ENCODE measurements at places on chromosomes 3 and 15.

DNA sequence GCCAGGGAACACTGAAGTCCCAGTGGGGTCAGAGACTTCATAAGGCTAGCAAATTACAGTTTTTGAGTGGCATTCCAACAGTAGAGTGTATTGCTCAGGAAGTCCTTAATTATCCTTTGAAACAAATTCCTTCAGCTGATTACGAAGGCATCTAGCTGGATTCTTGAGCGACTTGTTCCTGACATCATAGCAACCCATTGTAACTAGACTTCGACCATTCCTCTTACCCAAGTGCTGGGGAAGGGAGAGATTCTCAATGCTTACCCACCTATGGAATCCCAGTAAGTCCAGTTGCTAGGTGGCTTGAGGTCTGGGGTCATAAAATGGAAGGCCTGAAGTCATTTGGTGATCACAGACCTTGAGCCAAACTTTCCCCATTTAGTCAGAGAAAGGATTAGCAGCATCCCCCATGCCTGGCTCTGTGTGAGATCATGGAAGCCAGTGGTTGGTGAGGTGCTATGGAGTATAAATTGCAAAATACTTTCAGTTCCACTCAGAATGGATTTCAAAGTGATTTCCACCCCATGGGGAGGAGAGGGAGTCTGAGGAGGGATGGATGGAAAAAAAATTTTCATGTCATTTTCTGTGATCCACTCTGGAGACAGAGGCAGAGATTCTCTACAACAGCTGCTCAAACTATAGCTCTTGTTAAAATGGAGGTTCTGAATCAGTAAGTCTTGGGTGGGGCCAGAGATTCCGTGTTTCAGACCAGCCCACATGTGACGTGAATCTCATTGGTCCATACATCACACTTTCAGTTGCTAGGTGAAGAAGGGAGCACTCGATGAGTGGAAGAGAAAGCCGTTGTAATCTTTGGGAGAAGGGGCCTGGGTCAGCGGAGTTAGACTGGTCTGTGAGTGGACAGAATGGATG, 45.7 kb downstream of the CD86 start:
- no peak for DNase-seq

DNA sequence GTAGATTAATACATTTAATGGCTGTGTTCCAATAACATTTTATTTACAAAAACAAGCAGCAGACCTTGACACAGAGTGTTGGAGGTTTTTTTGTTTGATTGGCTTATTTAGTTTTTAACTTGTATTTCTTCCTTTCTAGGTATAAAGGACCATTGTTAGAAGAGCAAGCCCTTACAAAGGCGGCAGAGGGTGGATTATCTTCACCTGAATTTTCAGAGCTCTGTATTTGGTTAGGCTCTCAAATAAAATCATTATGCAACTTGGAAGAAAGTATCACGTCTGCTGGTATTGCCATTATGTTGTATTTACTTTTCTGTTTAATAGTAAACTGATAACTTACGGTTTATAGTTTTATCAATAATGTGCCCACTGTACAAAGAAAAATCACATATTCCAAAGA, 10.0 kb downstream of the FAM98B start:
- DNase-seq, result no peak

GRCh38 chr3:4772171-4772804, 206.9 kb upstream of the BHLHE40 start:
- DNase-seq, result peak; percentile 48

DNA sequence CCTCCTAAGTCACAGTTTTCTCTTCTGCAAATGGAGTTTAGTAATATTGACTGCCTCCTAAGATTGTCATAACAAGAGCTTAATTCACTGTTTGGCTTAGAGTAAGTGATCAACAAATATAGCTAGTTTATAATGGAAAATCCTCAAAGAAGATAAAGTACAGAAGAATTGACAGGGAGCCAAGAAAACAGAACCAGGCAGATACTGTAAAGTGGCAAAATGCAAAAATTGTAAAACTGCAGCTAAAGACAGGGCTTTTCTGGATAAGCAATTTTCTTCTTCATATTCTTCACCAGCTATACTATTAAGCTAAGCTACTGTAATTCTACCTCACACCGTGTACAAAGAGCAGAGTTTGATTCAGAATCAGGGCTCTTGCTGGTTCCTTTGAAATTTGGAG, 148.6 kb downstream of the ARPP21 start:
- DNase-seq, result no peak

DNA sequence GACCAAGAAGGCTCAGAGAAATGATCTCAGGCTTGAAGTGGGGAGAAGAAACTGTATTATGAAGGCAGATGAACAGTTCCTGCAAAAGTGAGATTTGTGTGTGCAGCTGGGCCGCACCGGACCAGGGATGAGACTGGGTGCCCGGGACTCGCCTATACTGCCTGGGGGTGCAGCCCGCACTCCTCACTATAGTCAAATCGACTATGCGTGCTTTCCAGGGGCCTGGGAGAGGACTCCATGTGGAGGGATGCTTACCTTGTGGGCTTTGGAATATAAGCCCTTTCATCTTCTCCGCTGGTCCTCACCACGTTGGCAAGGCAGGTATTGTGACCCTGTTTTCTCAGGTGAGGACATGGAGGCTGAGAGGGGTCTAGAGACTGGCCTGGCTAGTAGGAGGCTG, 32.9 kb upstream of the APOD start:
- DNase-seq, result no peak

DNA sequence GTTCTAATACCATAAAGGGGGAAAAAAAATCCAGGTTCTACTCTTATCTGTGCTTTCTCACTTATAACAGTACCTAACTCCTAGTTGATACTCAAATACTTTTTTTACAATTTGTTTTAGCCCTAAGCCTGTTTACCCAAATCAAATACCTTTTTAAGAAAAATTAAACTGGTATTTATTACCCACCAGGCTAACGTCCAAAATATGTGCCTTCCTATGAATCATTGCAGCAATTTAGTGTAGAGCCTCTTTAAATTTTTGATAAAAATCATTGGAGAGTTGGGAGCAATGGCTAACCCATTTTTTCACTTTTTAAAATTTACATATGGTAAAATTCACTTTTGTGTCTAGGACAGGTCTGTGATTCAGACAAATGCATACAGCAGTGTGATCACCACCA, 27.9 kb downstream of the FILIP1L start:
- no peak for DNase-seq

- no peak for DNase-seq
Measured at GRCh38 chr3:15215996-15216395, 9.9 kb downstream of the CAPN7 start.

GRCh38 chr15:70488002-70488605, 275.3 kb downstream of the UACA start:
- DNase-seq, result peak; percentile 77

DNA sequence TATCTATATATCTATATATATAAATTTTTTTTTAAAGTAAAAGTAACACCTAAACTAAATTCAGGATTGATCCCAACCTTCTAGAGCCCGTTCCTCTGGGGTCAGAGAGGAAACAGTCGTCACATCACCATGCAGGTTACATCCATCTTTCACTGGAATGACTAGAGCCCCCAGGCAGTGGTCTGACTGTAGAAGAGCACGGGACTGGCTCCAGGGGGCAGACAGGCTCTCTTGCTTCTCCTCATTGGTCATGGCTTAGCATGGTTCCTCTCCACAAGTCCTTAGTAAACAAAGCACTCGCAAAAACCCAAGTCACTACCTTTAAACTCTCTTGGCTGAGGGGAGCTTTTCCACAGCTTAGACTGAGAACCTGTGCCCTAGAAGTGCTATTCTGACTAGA, 110.5 kb downstream of the NR2F2 start:
- DNase-seq, result no peak

DNA sequence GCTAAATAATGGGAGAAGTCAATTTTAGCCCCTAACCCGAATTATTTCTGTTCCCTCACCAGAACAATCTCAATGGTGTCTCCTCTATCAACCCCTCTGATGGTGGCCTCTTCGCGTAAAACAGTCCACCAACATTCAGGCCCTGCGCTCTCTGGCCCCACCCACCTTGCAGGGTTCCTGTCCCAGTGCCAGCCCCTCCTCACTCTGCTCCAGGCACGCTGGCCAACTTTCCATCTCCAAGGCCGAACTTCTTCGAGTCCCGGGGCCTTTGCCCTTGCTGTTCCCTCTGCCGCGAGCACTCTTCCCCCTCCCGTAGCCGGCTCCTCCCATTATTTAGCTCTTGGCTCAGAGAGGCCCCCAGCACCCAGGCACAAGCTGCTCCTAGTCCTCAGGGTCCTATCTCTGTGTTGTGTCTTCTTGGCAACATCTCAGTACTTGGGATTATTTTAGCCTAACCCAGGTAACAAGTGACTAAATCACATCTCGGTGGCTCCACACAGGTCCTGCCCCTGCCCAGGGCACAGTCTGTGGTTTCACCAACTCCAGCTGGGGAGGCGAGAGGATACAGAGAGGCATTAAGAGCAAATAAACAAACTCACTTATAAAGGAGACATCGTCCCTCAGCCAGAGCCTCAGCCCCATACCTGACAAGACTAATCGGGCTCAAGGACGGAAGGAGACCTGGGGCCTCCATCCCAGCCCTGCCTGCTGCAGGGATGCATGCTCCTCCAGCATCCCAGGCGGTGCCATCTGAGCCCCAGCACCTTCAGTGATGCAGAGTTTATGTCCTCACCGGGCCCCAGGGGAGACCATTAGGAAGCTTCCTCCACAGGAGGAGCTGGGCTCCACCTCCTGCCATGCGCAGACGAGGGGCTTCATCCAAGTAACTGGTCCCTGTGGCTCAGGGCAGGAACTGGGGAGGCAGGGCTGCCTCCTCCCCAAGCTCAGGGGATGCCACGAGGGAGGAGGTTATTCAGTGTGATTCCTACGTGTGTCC, 19.7 kb upstream of the IQSEC1 start:
- DNase-seq, result no peak

- DNase-seq, result peak; percentile 82
Measured at GRCh38 chr15:66603301-66604179, 37.7 kb upstream of the LCTL start.

DNA sequence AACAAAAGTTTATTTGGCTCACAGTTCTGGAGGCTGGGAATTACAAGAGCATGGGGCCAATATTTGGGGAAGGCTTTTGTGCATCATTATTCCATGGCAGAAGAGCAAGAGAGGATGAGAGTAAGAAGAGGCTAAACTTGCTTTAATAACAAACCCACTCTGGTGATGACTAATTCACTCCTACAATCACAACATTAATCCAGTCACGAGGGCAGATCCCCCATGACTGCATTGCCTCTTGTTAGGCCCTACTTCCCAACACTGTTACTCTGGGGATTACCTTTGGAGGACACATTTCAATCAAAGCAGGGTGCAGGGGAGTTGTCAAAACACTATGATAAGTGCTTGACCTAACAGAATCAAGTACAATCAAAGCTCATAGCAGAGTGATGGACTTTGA, 181.7 kb downstream of the BBX start:
- peak; percentile 21 for DNase-seq

DNA sequence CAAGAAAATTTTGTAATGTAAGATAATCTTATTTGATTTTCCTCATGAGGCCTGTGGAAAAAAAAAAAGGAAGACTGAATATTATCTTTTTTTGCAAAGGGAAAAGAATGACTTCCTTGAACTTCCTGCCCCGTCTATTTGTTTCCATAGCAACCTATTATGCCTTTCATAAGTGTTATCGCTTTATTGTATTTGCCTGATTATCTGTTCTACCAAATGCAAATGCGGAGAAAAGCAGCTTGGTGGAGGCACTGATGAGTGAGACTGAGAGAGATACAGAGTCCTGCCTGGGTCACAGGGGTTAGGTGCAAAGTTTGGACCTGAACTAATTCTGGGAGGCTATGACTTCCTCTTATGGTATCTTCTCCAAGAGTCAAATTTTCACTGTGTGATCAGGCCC, 334.0 kb upstream of the KCNMB2 start:
- no peak for DNase-seq

GRCh38 chr3:13249664-13250390, 170.3 kb downstream of the NUP210 start:
- DNase-seq, result no peak

- DNase-seq, result no peak
Measured at GRCh38 chr15:75021341-75021740, 2.0 kb upstream of the PPCDC start.

DNA sequence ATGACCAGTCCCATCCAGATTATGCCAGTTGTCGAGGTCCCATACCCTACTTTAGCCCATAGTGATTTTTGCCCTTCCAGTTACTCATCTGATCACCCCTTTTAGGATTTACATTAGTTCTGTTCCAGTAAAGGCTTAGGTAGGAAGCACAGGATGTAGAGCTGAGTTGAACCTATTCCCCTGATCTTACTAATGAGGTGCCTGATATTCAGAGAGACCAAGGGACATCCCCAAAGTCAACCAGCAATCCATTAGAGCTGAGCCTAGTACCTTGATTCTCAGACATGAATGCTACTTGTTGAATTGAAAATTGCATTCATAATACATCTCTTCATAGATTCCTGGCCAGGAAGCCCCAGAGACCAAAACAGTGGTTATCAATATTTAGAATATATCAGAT, 24.7 kb downstream of the CTDSPL start:
- DNase-seq, result no peak

GRCh38 chr3:105821433-105821832, 47.4 kb downstream of the CBLB start:
- DNase-seq, result no peak

DNA sequence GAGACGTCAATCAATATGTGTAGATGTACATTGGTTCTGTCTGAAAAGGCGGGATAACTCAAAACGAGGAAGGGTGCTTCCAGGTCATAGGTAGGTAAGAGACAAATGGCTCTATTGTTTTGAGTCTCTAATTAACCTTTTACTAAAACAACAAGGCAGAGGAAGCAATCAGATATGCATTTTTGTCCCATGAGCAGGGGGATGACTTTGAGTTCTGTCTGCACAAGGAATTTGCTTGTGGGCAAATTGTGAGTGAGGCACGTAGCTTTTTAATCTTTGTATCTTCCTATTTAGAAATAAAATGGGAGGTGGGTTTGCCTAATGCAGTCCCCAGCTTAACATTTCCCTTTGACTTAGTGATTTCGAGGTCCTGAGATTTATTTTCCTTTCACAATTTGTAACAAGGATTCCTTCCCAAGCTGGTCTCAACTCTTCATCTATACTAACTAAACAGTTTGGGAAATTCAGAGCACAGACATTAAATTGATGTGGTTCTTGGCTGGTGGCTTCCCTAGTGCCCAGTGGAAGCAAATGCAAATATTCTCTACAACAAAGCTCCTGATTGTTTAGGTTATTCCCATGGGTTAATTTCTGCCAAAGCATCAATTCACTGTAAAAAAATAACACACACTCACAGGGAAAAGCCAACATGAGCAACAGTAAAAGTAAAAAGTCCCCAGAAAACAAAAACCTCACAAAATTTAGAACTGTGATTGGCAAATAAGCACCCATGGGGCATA, 738.8 kb upstream of the SGO1 start:
- no peak for DNase-seq

GRCh38 chr15:62584301-62585235, 419.5 kb upstream of the C2CD4B start:
- no peak for DNase-seq

- no peak for DNase-seq
Measured at GRCh38 chr3:18575573-18575972, 150.4 kb upstream of the SATB1 start.
